ENCODE measurements at places on chromosomes 1 and 21. TPM values are rescaled to one million over a fixed set of nuclear protein-coding genes. Genes with fewer than 3 reads are reported as not detected.

Gene C1orf210
- total RNA-seq = not detected

Gene IFNGR2
- 51.3 TPM for total RNA-seq

Gene DIO1
- total RNA-seq = not detected

Gene RAP1GAP
- 0.05 TPM for total RNA-seq

Gene KCNE2
- total RNA-seq = not detected

Gene TRIM58
- 0.17 TPM for total RNA-seq

Gene KAZN
- 2.3 TPM for total RNA-seq

Gene NSUN4
- total RNA-seq = 22.5 TPM

Gene CASQ2
- not detected for total RNA-seq

Gene THEM5
- total RNA-seq = not detected

Gene C1orf74
- 2.2 TPM for total RNA-seq

Gene NTMT2
- not detected for total RNA-seq

Gene LCE2C
- not detected for total RNA-seq

Gene C8B
- total RNA-seq = not detected

Gene MYBPH
- not detected for total RNA-seq

Gene IVL
- not detected for total RNA-seq

Gene CCDC30
- 0.28 TPM for total RNA-seq

Gene EPHA8
- not detected for total RNA-seq

Measured in dermis blood vessel endothelial cell (primary cell).